ENCODE measurements at places on chromosomes 11 and 22.

- DNase-seq = no peak
Measured at GRCh38 chr22:24588381-24588756, 4.5 kb downstream of the LRRC75B start.

GRCh38 chr11:57205041-57205641 lies 23.4 kb downstream of the LRRC55 start:
- DNase-seq = no peak

DNA sequence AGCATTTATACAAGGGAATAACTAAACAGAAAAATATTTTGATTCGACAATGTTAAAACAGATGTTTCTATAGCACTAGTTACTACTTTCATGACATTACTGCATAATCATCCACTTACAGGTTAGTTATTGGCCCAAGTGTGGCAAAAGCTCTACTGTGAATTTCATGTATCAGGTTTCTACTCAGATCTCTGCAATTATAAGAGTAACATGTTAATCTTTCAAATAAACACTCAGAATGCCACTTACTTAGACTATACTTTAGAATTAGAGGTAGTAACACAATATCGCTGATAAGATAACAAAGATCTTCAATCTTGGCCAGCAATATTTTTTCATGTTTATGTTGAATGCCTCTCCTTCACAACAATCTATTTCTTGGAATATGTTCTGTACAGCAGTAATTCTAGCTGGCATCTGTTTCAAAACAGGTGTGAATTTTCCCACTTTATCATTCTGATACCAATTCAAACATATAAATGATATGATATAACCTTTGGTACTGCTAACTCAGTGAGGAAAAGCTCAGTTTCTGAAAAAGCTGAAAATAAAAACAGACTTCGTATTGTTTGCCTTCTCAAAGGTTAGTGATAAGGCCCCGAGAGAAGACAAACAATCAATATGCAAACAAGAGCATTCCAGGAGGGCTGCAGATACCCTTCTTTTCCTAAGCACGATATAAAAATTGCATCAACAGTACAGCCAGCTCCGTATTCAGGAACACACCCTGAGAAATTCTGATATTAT lies 11.0 kb upstream of the CCDC34 start:
- no peak for DNase-seq

- no peak for DNase-seq
Measured at GRCh38 chr22:37118083-37118482, 8.6 kb upstream of the TMPRSS6 start.

DNA sequence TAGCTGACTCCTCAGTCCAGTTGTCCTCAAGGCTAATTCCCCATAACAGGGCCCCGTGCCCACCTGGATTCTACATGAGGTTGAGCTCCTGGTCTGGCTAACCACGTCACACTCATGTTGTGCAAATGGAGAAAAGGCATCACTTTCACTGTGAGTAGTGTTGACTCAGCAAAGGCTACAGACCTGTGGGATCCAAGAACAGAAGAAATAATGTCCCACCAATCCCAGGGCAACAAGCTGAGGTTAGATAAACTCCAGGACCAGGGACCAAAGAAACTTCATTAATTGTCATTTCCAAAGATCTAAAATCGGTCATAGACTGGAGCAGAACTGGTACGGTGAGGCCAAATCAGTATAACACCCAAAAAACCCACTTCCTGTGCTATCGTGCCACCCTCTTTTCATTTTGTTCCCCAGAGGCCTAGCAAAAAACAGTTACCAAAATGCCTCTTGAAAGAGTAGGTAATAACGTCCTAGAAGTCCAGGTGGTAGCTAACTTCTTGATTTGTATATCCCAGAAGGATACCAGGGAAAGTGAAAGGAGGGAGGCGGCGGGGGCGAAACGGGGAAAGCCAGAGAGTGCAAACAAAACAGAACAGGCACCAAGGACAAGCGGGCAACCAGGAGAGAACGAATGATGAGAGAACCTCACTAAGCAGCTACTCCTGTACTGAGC lies 1.4 kb downstream of the PCSK7 start:
- no peak for DNase-seq

DNA sequence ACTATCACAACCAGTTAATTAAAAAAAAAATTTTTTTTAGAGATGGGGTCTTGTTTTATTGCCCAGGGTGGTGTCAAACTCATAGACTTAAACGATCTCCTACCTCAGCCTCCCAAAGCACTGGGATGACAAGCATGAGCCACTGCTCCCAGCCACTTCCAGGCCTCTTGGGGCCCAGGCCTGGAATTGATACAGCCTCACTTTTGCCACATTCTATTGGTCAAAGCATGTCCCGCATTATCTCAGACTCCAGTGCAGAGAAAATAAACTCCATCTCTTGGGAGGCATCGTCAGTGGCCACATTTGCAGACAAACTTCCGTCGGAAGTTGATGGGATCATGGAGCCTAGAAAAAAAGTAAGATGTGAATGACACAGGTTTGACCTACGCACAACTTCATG lies 9.4 kb upstream of the RASD2 start:
- no peak for DNase-seq

DNA sequence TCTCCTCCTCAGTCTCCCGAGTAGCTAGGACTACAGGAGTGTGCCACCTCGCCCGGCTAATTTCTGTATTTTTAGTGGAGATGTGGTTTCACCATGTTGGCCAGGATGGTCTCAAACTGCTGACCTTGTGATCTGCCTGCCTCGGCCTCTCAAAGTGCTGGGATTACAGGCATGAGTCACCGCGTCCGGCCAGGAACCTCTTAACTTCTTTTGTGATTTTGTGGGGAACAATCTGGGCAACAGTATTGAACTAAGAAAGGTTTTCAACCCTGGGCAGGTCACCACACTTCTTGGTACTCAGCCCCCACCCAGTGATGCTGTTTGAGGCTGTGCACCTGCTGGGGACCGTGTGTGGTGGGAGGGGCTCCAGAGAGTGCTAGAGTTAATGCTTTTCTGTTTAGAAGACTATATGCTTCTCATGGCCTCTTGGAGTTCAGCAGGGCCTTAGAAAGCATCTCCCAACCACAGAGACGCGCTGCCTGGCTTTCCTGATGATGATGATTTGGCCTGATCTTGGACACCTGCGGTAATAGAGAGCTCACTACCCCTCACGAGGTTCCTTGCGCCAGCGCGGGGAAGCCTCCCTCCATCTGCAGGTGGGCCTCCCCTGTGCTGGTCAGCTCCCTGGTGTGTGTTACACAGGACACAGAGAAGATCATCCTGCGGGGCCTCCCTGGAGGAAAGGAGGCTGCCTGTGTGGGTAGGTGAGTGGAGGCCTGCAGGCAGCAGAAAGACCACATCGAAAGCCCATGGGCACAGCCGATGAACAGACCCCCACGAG lies 1.2 kb downstream of the DENND6B start:
- DNase-seq = no peak

GRCh38 chr11:44880511-44880910 lies 70.2 kb downstream of the TP53I11 start:
- DNase-seq = no peak

GRCh38 chr22:26602127-26602526 lies 12.2 kb upstream of the TPST2 start:
- DNase-seq = no peak

- no peak for DNase-seq
Measured at GRCh38 chr22:32583921-32584335, 109.3 kb downstream of the FBXO7 start.

DNA sequence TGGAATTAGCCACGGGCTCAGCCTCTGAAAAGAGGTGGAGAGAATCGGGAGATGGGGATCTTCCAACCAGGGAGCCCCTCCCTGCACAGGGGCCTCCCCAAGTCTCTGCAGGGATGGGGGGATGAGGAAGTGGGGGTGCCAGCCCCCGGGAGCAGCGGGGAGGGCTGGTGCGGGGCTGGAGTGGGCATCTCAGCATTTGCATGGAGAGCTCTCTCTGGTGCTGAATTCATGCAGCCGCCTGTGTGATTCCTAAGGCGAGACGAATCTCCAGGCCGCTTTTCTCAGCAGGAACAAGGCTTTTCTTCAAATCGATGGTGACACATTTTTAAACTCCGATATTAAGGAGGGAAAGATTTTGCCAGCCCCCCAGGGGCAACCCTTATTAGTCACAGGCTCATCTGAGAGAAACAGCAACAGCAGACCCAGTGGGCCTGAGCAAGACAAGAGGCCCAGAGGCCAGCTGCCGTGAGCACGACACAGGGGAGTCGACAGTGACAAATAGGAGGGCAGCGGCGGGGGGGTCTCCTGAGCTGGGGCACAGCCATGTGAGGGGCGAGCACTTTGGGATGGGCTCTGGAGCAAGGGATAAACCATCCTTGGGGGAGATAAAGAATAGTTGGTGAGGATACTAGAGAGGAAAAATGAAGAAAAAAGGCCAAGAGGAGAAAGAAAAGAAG lies 29.0 kb downstream of the MACROD1 start:
- no peak for DNase-seq

DNA sequence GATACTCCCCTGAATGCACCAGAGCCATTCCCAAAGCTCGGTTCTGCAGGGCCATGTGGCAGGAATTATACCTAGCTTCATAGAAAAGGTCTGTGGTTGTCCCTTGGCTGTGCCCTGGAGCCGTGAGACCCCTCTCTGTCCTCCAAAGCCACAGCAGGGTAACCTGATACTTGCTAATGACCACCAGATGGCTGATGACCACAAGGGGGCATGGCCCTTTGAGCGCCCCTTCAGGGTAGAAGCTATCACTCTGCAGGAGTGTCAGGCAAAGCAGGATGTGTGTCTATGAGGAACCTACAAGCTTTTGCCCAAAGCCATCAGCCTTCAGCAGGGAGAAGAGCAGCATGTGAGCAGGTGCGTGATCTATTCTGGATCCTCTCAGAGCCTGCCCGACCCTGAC lies 95.3 kb downstream of the NTM start:
- peak; percentile 1 for DNase-seq

- DNase-seq = no peak
Measured at GRCh38 chr11:105718641-105719040, 108.8 kb downstream of the GRIA4 start.

DNA sequence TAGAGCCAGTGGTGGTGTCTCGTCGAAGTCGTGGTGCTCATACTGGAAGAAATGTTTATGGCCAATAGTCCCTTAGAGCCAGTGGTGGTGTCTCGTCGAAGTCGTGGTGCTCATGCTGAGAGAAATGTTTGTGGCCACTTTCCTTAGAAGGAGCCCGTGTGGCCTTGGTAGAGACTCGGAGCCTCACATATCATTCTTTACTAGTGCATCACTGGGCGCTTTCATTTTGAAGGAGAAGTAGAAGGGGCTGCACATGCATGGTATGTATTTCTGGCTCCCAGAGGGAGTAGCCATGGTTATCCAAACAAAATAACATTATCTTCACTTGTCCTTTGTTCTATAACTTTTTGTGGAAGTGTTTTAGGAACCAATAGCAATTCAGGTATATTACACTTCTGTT lies 69.5 kb downstream of the JAM3 start:
- DNase-seq = no peak

- no peak for DNase-seq
Measured at GRCh38 chr11:64358907-64359711, at the start of gene RPS6KA4. TSS of gene RPS6KA4 (plus strand) at chr11:64359162. CDS start at chr11:64359236, 74 bp downstream.

All from HFF-Myc (cell line).